Stimulated activated naive CD4-positive, alpha-beta T cell treated with Interleukin-2 at 50 U/mL for 16 hours (primary cell): ENCODE measurements at places on chromosomes 13 and 19.

GRCh38 chr19:46052896-46053295 is 12.1 kb upstream of the IGFL4 start:
- DNase-seq = no peak

DNA sequence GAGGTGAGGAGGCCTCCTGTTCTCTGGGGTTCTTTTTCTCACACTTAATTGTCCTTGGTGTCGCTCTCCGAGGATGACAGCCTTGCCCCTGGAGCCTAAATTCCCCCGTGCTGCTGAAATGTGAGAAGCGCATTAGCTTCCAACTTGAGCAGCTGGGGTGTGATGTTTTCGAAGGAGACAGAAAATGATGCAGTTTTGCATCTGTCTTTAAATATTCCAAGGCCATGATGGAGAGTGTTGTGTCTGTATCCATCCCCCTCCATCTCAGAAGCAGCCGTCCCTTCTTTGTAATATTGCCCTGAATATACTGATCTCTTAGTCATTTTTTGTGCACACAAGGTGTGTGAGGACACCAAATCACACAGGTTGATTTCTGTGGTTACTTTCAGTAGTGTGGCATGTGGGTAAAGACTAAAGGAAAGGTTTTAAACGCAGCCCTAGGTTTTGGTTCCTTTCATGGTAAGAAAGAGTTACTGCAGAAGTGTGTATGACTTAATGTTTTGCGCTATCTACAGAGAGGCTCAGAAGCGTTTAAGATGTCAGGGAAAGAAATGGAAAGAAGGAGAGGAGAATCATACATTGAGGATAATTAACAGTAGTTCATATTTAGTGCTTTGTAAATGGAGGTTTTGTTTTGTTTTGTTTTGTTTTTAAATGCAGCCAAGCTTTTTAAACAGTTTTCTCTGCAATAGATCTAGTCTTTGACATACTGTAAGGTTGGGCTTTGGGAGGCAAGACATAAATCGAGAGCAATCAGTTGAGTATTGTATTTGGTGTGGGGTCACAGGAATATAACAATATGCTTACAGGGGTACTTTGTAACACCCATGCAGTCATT is 1.6 kb downstream of the NBEA start:
- DNase-seq = no peak

- no peak for DNase-seq
Measured at GRCh38 chr13:82934000-82934399, 948.3 kb downstream of the SLITRK1 start.

DNA sequence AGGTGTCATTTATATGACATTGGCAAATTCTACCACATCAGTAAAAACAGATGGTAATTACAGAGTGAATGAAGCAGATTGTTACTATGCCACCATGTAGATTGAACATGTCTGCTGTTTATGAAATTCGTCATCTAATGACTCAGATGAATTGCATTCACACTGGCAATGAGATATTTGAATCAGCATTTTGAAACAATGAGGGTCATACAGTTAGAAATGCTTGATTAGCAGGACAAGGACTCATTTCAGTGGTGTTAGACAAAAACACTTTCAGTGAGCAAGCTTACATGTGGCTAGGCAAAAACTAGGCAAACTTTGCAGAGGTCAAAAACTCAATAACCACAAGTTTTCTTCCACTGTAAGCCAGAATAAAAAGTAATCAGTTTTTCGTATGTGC is 1165.0 kb downstream of the SLITRK1 start:
- no peak for DNase-seq

GRCh38 chr13:66219506-66219905 is 1010.6 kb downstream of the PCDH9 start:
- no peak for DNase-seq

GRCh38 chr19:13195678-13196077 is 45.5 kb downstream of the IER2 start:
- DNase-seq = peak; percentile 55

GRCh38 chr19:1568320-1569019 is at the start of gene MEX3D:
Gene MEX3D, minus strand, starts transcription at chr19:1568325. Its CDS starts 267 bp downstream, at chr19:1568058.
- DNase-seq = peak; percentile 63

DNA sequence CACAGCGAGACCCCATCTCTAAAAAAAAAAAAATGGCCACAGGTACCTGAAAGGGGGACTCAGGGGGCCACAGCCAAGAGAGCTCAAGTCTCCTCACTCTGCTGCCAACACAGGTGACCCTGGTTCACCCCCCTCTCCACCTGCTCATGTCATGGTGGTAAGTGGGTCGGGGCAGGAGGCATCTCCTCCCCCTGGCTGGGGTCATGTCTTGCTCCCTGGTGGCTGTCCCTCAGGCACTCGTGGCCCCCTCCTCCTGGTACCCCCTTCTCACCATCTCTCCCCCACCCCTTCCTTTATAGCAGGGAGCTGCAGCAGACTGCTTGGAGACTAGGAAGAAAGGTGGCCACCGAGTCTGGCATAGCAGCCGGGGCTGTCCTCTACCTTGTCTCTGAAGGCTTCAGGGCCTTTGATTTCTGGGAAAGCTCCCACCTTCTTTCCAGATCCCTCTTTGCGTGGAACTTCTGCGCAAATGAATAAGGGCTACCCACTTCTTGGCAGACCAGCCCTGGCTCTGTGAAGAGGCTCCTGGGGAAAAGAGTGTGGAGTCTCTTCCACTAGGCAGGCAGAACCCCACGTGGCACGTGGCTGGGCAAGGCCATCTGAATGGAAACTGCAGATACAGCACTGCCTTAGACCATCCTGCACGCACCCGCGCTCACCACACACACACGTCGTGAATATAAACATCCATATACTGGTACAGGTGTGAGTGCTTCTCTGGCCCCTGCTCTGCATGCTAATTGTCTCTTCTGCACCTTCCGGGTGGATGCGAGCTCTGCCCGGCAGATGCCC is 20.1 kb upstream of the MIER2 start:
- no peak for DNase-seq

GRCh38 chr19:38175422-38175821 is 48.6 kb downstream of the DPF1 start:
- no peak for DNase-seq

- DNase-seq = no peak
Measured at GRCh38 chr13:46516599-46517338, 36.2 kb upstream of the LRCH1 start.

- DNase-seq = no peak
Measured at GRCh38 chr19:1776606-1777147, 23.4 kb downstream of the ONECUT3 start.

GRCh38 chr13:59893266-59893665 is 270.5 kb downstream of the DIAPH3 start:
- DNase-seq = no peak

- DNase-seq = no peak
Measured at GRCh38 chr13:39982745-39983144, 327.3 kb downstream of the COG6 start.

DNA sequence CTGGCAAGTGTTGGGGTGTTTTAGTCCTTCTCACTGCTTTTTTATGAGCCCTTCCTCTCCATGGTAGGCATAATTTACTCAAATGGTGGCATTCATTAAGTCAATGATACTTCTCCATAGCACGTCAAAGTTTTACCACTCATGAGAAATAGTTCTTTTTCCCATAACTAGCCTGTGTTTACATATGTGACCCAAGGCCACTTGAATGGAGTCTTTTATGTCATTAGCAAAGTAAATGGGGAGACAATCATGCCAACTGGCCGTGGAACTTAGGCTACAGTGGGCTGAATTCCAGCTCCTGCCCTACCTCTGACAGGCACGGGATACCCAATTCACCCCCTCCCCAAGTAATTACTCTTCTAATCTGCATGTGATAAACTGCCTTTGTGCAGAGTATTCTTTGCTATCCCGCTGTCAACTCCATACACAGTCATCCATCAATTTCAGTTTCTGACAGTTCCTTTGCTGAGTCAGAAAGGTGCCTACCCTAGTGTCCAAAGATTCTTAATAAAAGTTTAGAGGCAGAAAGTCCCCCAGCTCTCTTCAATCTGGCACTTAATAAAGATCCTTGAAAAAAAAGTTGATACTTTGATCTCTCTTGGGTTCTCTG is 16.9 kb downstream of the PROSER1 start:
- DNase-seq = no peak

GRCh38 chr19:2240881-2241760 is 4.5 kb downstream of the SF3A2 start:
- no peak for DNase-seq

- DNase-seq = no peak
Measured at GRCh38 chr13:98909016-98909415, 68.8 kb downstream of the DOCK9 start.

DNA sequence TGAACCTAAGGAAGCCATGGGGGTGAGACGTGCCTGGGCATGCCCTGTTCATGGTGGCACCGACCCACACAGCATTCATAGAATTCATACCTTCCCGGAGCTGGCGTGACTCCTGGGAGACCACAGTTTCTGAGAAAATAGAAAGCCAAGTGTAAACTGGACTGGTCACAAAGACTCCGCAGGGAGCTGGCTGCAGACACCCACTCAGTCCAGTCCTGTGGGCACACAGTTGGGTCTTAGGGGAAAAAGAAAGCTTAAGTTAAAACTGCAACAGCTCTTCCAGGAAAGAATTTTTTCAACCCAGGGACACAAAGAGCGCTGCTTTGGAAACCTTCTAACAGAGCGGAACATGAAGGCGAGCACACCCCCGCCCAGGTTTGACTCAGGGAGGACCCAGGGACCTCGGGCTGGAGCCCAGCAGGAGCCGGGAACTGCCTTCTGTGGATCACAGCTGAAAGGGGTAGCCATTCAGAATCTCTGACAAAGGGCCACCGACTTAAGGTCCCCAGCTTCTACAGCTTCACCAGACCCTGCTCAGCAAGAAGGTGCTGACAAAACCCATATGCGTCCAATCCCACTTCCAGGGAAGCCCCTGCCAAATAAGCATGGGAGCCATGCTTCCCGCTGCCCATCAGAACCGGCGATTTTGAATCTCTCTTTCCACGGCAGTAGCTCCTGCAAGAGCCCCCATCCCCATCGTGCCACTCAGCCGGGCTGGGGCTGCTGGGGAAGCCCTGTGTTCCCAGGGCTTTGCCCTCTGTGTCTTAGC is 183.7 kb downstream of the COL4A1 start:
- DNase-seq = no peak

GRCh38 chr13:89694451-89694850 is 1653.0 kb upstream of the MIR17HG start:
- DNase-seq = no peak

GRCh38 chr13:67094078-67094477 is 136.1 kb downstream of the PCDH9 start:
- DNase-seq = no peak

- no peak for DNase-seq
Measured at GRCh38 chr19:1076046-1076386, 9.0 kb downstream of the ARHGAP45 start.

- DNase-seq = no peak
Measured at GRCh38 chr13:30313311-30313710, 6.0 kb upstream of the KATNAL1 start.

GRCh38 chr13:43864921-43865320 is 14.6 kb downstream of the CCDC122 start:
- no peak for DNase-seq

GRCh38 chr19:5318306-5318705 is 22.3 kb downstream of the PTPRS start:
- no peak for DNase-seq

DNA sequence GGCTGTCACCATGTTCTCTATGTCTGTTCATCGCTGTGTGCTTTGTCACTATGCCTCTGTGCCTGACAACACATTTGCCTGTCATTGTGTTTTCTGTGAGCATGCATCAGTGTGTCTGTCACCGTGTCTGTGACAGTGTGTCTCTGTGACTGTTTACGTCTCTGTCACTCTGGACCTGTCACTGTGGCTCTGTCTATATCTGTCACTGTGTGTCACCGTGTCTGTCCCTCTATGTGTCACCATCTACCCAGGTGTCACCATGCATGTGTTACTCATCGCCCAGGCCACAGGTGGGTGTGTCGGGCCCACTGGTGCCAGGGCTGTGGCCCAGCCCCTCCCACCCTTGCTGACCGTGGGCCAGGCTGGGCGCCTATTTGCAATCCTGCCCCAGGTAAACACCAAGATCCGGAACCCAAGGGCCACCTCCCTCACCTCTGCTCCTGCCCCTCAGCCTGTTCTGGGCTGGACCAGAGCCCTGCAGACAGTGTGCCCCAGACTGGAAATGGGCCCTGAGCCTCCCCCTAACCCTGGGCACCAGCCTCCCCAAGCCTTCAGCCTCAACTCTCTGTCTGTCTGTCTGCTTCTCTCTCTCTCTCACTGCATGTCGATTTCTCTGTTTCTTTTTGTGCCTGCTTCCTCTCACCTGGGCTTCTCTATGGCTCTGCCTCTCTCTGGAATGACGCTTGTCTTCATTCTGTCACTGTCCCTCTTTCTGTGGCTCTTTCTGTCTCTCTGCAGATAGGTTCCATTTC is 7.7 kb downstream of the IRF2BP1 start:
- no peak for DNase-seq

- DNase-seq = no peak
Measured at GRCh38 chr13:84430015-84430414, 547.7 kb upstream of the SLITRK1 start.

GRCh38 chr19:18090545-18091216 is 3.9 kb upstream of the IL12RB1 start:
- no peak for DNase-seq

DNA sequence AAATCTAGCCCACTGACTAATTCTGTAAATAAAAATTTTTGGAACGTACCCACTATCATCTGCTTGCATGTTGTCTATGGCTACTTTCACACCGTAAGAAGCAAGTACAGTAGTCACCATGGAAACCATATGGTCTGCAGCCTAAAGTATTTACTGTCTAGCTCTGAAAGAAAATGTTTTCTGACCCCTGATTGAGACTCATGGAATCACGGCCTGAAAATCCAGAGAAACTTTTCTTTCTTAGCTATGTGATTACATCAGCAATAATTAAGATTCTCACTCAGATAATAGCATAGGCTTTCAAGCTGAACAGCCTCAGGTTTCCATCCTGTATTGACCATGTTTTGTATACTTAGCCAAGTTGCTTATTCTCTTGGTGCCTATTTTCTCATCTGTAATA is 264.6 kb downstream of the NHLRC3 start:
- no peak for DNase-seq

GRCh38 chr13:98141091-98141490 is 1.8 kb upstream of the FARP1 start:
- DNase-seq = no peak

DNA sequence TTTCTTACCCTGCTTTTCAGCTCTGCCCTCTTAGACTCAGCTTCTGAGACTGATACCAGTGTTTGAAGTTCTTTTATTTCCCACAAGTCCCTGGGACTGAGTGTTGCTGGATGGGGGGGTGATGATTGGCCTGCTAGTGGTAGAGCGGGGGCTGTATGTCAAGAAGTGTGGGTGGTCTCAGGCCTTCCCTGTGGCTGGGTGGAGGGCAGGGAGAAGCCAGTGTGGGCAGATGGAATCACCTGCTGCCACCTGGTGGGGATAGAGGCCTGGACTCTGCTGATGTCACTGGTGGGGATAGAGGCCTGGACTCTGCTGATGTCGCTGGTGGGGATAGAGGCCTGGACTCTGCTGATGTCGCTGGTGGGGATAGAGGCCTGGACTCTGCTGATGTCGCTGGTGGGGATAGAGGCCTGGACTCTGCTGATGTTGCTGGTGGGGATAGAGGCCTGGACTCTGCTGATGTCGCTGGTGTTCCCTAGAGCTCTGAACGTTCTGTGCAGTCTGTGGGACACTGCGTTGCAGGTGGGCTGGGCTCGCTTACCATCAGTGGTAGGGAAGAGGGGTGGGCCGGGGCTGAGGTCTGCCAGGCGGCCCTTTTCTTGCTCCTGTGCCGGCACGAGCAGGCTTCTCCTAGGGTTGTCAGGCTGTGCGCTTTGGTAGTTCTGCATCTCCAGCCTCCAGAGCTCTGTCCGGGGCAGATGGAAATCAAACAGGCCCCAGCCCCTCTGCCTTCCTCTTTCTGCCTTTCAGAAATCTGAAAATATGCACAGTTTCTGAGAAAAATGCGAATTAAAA is 101.3 kb downstream of the ARHGEF7 start:
- DNase-seq = peak; percentile 24
